ENCODE measurements at places on chromosomes 2 and 18.

- DNase-seq = no peak
Observed at GRCh38 chr2:216810399-216811160, 49.3 kb downstream of the TNP1 start.

DNA sequence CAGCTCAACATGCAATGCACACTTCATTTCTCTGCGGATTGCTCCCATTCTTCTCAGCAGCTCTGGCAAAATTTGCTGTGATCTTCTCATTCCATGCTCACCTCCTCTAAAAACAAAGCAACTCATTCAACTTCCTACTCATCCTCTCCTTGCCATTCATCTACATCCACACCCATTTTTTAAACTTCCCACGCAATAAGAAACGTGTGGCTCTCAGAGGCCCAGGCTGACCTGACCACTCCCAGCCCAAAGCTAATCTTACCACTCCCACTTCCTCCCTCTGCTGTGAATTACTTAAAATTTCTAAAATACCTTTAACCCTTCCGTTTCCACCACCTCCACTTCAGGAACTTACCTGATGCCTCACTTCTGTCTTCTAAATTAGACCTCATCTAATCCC, 15.2 kb downstream of the ABCB11 start:
- DNase-seq = no peak

DNA sequence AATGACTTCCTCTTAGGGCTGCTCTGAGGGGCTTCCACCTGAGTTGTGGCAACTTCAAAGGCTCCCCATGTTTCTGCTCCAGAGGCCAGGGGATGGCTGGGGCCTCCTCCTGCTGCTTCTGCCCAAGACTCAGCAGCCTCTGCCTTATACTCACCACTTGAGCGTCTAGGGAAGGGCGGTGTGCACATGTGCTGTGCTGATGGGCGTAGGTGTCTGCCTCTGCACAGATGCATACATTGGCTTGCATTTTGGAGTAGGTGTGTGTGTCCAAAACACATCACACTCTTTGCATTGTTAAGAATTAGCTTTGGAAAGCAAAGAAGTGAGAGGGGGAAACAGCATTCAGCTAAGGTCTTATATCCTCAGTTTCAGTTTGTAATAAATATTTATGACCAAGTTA, 85.2 kb downstream of the EN1 start:
- no peak for DNase-seq

DNA sequence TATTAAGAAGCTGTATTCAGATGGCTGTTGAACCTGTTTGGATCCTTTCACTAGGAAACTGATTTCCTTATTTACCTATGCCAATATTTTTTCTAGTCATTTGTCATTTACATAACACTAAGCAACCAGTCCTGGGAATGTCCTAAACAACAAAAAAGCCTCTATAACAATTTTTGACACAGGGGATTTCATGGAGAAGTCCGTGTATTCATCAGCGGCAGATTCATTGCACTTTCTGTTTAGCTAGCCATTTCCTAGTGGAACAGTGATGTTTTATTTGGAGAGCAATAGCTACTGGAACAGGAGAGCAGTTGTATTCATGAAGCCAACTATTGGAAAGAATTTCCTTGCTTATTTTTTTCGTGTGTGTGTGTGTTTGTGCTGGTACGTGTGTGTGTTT, 604.3 kb upstream of the POU3F3 start:
- DNase-seq = no peak

DNA sequence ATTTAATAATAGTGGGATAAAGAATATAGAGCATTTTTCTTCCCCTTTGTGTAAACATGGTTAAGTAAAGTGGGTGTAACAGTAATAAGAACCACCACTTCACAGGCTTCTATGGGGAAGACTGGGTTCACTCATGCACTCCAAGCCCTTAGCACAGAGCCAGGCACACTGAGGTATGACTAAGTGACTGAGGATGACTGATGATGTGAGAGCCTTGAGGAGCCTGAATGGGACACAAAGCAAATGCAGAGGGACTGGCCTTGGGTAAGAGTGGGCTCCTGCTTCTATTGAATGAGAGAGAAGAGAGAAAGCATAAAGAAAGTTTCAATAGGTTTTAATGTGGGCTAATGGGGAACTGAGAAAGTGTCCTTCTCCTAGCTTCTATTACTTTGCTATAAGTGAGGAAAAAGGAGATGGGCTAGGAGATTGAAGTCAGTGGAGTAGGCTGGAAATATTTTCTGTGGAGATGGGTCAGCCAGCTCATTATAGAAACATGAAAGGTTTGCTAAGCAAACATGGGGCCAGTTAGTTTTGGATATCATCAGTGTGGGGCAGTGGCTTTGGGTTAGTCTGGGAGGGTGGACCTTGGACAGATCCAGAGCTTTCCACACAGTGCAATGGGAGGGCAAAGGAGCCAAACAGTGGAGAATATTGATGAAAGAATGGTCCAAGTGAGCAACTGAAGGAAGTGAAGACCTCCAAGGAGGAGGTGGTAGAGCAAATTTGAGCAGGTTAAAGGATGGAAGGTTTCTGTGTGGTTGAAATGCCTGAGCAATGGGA, 20.6 kb downstream of the IL1F10 start:
- DNase-seq = no peak

GRCh38 chr18:77700051-77700450, 450.4 kb downstream of the GALR1 start:
- DNase-seq = no peak

DNA sequence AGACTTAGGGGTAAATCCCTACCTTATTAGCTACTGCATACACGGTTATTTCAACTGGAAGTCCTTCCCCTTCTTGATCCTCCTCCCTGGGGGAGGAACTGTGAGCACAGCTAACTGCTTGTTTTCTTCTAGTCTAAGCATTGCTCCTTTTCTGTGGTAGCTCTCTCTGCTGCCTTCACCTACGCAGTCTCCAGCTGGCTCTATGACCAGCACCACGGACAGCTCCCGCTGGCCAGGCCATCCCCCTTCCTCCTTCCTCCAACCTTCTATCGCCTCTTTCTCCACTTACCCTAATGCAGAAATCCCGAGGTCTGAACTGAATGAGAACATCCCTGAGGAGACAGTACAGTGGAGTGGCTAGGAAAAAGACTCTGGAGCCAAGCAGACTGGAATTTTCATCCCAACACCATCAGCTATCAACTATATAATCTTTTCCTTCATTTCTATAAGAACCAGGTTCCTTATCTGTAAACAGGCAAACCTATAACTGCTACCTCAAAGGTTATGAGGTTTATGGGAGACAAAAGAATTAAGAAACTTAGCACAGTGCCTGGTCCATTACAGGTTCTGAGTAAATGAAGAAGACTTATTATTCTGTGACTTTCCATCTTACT, 4.7 kb upstream of the CFAP65 start:
- no peak for DNase-seq

DNA sequence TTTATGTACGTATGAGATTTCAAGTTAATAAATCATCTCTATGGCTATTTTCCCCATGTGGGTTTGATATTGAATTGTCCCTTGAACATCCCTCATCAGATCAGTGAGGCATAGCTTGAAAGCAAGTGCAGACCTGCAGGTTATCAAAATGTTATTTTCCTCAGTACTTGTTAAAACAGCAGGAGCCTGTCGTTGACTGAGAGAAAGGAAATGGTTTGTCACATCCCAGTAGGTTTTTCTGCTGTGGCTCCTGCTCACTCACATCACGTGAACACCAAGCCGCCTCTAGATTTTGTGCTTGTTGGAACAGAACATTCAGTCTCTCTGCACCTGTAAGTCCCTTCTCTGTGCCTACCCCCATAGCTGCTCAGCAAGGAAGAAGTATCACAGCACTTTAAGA, 340.3 kb downstream of the CELF4 start:
- DNase-seq = no peak

DNA sequence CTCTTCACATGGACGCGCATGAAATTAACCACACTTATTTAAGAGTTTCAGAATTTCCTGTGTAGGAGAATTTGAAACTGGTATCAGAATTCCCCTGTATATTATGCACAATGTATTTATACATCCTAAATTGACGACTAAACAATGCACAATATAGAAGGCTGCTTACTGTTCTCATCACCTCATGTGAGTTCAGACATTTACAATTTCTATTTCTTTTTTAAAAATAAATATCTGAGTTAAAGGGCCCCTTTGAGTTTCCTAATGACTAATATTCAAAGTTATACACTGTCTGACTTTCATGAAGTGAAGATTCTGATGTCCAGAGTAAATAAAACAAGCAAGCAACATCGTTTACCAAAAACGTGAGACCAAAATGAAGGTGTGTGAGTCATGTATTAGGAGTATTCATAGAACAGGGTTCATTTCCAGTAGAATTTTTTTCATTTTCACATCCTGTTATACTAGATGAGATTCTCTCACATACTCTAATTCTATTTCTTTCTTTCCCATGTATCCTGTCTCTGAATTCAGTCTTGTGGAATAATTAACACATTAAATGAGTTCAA, 406.2 kb downstream of the NUP35 start:
- DNase-seq = no peak

GRCh38 chr2:148702475-148702874, 57.9 kb downstream of the EPC2 start:
- DNase-seq = peak; percentile 14

- DNase-seq = no peak
Observed at GRCh38 chr2:40550085-40550484, 98.2 kb upstream of the SLC8A1 start.

DNA sequence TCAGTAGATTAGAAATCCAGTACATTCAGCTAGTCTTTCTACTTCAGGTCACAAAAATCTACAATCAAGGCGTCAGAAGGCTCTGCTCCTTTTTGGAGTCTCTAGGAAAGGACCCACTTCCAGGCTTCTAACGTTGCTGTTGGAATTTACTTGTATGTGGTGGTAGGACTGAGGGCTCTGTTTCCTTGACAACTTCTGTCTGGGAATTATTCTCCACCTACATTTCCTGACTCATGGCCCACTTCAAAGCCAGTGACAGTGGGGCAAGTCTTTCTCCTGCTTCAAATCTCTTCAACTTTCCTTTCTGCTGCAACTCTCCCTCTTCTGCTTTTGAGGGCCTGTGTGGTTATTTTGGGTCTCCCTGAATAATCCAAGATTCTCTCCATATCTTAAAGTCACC, 10.4 kb upstream of the TMX3 start:
- no peak for DNase-seq

- no peak for DNase-seq
Observed at GRCh38 chr2:174874085-174874484, 109.8 kb upstream of the CHRNA1 start.

GRCh38 chr2:155815851-155816250, 516.7 kb downstream of the NR4A2 start:
- peak; percentile 19 for DNase-seq

GRCh38 chr2:14330884-14331283, 301.6 kb upstream of the LRATD1 start:
- DNase-seq = no peak

GRCh38 chr2:202115479-202115971, 42.5 kb downstream of the KIAA2012 start:
- DNase-seq = no peak

- no peak for DNase-seq
Observed at GRCh38 chr2:140270224-140270623, 1490.0 kb upstream of the NXPH2 start.

DNA sequence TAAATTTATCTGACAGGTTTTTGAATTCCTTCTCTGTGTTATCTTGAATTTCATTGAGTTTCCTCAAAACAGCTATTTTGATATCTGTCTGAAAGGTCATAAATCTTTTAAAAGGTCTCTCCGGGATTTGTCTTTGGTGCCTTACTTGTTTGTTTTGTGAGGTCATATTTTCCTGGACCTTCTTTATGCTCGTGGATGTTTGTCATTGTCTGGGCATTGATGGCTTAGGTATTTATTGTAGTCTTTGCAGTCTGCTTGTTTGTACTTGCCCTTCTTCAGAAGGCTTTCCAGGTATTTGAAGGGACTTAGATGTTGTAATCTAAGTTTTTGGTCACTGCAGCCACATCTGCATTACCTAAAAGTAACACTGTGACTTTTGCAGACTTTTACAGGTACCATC, 355.2 kb downstream of the PARD3B start:
- no peak for DNase-seq

GRCh38 chr2:54050445-54050844, 65.0 kb upstream of the ACYP2 start:
- no peak for DNase-seq

- no peak for DNase-seq
Observed at GRCh38 chr18:75827751-75828287, 400.3 kb upstream of the SMIM21 start.

- DNase-seq = no peak
Observed at GRCh38 chr2:240593703-240594451, 7.3 kb downstream of the CAPN10 start.

DNA sequence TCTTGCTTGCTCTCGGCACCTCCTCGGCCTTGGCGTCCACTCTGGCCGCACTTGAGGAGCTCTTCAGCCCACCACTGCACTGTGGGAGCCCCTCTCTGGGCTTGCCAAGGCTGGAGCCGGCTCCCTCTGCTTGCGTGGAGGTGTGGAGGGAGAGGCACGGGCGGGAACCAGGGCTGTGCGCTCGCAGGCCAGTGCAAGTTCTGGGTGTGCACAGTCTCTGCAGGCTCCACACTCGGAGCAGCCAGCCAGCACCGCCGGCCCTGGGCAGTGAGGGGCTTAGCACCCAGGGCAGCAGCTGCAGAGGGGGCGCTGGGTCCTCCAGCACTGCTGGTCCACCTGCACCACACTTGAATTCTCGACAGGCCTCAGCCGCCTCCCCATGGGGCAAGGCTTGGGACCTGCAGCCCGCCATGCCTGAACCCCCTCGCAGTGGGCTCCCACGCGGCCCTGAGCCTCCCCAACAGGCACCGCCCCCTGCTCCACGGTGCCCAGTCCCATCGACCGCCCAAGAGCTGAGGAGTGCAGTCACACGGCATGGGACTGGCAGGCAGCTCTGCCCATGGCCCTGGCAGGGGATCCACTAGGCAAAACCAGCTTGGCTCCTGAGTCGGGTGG, 411.2 kb upstream of the CHAC2 start:
- no peak for DNase-seq

DNA sequence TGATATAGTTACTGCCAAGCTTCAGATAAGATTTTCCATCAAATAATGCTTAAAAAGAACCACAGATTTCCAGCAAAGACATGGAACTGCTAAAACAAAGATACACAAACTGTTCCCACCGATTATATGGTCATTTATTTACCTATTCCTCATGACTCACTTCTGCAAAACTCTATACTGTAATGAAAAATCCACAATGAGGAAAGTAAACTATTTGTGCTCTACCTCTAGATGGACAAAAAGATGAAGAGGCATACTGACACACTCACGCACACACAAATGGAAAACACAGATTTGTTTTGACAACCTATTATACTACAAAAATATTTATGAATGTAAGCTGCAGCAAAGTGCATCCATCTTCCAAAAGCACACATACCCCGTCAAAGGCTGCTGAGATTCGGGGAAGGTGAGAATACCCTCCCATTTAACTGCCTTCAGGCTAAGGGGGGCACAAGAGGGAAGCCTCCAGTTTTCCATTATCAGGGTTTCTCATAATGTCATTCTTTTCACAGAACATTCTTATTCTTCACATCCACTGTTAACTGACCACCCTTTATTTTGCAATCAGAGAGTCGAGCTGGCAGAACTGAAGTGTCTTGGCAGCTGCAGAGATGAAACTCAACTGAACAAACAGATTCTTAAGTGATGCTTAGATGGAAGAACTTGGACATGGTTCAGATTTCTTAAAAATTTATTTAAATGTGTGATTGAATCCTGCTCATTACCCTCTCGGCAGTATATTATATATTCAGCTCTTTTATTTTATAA, 115.9 kb upstream of the TANK start:
- no peak for DNase-seq

All from activated CD4-positive, alpha-beta T cell treated with anti-CD3 and anti-CD28 coated beads, Interleukin-2, amount 50 U/mL, for 16 hours (primary cell).